ENCODE measurements at places on chromosomes 16 and 17.

DNA sequence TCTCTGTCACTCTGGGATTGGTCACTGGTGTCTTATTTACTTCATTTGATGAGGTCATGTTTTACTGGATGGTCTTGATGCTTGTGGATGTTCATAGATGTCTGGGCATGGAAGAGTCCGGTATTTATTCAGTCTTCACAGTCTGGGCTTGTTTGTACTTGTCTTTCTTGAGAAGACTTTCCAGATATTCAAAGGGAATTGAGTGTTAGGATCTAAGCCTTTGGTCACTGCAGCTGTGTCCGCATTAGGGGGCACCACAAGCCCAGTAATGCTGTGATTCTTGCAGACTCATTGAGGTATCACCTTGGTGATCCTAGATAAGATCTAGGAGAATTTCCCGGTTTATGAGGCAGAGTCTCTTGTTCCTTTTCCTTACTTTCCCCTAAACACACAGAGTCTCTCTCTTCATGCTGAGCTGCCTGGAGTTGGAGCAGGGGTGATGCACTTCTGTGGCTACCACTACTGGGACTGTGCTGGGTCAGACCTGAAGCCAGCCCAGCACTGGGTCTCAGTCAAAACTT lies 214.7 kb downstream of the SPECC1 start:
- DNase-seq, result no peak

- DNase-seq, result no peak
Observed at GRCh38 chr16:77679391-77679790, 42.9 kb upstream of the NUDT7 start.

DNA sequence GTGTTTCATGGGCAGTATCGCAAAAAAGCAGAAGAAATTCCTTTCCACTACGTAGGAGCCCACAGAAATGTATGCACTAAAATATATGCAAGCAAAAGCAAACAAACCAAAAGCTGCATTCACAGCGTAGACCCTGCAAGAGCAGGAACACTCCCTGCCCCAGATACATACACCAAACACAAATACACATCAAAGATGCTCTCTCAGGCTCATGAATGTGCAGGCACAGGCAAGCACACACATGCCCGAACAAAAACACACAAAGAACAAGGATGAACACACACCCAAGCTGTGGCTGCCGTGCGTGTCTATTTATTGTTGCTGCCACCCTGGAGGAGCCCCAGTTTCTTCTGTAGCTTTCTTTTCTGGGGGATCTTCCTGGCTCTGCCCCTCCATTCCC lies 1.7 kb downstream of the NUPR1 start:
- no peak for DNase-seq

DNA sequence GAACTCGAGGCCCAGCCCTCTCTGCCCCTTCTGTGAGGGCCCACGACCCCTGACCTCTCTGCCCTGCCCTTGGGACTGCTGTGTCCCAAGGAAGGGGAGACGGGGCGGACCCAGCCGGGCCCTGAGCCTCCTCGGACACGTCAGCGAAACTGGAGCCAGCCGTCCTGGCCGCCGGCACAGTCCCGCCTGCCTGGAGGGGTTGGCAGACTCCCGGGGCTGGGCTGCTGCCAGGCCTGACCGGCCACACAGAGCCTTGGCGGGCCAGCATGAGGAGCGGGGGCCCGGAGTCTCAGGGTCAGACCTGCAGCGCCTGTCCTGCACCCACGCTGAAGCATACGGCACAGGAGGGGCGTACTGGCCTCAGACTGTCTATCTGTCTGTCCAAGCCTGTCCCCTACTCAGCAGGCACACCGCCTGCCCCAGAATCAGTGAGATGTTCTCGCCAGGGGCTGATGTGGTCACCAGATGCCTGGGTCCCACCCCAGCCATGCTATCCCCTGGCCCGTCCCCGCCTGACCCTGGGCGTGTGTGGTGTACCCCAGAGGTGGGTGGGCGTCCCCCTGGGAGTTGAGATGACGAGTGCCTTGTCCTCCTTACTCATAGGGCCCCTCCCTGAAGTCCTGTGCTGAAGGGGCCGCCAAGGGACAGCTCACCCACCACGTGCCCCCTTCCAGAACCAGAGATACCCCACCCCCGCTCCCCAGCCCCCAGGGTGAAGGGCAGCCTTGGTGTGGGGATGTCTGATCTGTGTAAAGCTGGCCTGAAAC lies 4.7 kb downstream of the VASN start:
- peak; percentile 75 for DNase-seq

- peak; percentile 51 for DNase-seq
Observed at GRCh38 chr17:68172461-68172954, 75.3 kb upstream of the AMZ2 start.

DNA sequence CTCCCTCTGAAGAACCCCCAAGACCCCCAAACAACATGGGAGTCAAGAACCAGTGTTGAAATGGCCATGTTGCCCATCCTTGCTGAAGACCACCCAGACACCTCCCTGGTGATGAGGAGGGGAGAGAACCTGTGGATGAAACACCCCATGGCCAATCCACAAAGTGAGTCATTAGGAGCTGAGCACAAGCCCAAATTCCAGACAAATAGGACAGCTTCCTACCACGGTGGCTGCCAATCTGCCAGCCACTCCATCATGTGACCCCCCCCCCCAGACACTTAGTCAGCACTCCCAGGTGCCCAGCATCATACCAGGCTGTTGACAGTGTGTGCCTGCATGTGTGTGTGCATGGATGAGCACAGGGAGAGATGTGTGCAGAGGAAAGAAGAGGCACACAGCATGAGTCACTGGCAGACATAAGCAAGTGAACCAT lies 26.4 kb upstream of the RPL38 start:
- peak; percentile 38 for DNase-seq

DNA sequence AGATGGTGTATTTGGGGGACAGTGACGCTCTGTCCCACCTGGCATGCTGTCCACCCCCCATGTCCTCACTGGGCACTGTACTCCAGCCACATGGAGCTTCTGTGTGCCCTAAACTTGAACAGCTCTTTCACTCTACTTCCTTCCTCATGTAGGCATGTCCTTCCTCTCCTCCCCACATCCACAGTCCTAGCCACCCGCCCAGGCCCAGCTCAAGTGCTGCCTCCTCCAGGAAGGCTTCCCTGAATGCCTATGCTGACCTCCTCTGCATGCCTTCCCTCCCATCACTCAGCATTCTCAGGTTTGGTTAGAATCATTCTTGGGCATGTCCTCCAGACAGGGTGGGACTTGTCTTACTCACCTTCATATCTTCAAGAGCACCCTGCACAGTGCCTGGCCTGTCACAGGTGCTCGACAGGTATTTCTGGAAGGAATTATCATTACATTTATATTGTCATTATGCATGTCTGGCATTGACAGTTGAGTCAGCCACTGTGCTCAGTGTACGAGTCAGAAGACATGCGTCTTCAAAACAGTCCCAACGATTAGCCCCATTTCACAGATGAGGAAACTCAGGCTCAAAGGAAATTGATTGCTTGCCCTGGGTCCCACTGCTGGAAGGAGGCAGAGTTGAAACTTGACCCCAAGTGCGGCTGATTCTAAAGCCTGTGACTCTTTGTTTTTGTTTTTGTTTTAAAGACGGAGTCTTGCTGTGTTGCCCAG lies 42.1 kb upstream of the TOB1 start:
- DNase-seq, result no peak

DNA sequence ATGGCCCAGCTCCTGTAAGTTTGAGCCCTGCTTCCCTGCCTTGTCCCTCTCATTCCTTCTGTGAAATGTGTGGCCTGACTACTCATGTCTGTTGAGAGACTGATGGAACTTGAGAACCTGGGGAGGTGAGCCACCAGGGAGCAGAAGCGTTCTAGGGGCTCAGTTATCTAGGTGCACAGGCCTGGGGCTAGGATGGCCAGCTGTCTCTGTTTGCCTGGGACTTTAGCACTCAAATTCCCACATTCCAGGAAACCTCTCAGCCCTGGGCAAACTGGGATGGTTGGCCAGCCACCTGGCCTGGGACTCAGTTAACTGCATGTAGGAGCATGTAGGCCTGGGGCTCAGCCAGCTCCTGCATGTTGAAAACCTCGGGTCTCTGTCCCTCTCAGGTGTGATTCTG lies 9.3 kb upstream of the EPN3 start:
- DNase-seq, result no peak

- no peak for DNase-seq
Observed at GRCh38 chr17:21524211-21524591, 148.0 kb downstream of the KCNJ12 start.

DNA sequence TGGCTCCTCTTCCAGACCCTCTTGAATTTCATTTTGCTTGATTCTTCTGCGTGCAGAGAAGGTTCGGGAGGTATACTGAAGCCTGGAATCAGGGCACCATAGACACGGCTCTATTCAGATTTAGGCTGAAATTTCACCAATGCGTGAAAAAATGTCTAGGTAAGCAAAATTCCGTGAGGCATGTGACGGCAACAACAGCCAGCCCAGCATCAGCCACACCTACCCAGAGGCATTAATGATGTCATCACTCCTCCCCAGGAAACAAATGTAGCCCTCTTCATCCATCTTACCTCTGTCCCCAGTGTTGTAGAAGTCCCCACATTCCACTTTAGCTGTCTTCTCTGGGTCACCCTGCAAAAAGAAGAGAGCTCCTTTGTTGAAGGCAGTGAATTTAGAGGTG lies 50.8 kb upstream of the ACSM2B start:
- no peak for DNase-seq

DNA sequence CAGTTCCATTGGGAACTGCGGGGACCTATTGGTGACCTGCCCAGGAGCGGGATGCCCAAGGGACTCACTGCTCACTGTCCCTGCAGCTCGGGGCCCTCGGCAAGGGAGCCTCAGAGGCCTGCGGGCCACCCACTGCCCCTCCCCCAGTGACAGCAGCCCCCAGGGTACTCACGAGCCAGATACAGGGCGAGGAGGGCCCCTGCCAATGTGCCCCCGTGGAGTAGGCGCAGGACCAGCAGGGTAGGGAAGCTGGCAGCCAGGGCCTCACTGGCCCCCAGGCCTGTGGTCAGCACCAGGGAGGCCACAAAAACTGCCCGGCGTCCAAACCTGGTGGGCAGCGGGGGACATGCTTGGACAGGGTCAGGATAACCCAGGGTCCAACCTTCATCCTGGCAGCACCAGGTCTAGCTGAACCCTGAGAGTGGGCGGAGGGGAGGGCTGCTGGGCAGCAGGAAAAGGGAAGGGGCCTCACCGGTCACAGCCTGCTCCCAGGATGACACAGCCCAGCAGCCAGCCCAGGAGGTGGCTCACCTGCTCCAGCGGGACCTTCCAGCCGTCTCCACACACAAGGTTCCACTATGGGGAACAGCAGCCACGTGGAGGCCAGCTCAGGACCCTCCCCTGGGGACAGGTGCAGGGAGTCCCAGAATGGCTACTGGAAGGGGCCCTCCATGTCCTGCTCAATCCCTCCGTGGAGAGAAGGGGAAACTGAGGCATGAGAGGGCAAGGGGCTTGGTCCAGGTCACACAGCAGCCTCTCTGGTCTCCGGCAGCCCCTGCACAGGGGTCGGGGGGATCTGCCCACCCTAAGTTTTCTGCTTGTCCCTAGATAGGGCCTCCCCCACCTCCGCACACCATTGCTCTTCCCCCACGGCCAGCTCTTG lies 855 bp downstream of the SLC22A31 start:
- no peak for DNase-seq
